AG20443 (cell line): ENCODE measurements at places on chromosomes 12 and 14.

- no peak for DNase-seq
Observed at GRCh38 chr14:76844223-76844622, 18.0 kb downstream of the LRRC74A start.

DNA sequence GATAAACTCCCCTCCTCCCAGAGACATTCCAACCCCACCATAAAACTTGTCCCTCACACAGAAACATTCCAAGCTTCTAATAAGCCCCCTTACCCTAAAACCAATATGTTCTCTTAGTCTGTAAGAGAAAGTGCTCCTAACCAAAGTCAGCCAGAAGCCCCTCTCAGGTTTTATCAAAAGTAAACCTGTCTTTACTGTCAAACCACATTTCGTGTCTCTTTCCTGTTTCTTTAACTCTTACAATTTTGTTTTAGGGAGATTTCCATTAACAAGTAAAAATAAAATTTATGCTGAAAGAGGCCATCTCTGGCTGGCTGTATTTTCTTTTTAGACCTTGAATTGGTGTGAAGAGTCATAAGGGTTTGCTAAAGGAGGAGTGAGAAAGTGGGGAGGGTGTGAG, 29.8 kb upstream of the CAPRIN2 start:
- DNase-seq, result no peak

GRCh38 chr14:50970886-50971781, 26.9 kb upstream of the PYGL start:
- no peak for DNase-seq

DNA sequence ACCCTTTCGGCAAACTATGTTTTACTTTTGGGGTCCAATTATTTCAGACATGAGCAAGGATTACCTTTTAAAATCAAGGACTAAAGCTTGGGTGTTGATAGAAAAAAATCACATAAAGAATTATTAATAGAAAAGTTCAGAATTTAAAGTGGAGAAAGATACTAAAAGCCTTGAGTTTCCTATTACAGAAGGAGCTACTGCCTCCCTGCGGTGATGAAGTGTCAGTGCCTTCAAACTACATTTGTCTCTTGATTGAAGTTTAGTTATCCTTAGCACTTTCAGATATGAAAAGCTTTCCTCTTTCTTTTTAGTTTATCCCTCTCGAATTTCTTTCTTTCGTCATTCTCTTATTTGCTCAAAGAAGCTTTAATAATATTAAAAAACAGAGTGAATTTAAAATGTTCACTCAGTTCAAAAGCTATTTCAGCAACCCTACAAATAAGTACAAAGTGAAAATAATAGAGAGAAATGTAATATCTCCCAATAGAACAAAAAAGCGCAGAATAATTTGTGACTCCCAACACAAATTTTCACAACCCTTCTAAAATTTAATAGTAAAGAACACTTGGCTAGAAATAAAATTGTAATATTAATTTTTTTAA, 87.6 kb downstream of the SEC23A start:
- DNase-seq, result peak; percentile 64
